ENCODE measurements at places on chromosomes 16 and 17.

DNA sequence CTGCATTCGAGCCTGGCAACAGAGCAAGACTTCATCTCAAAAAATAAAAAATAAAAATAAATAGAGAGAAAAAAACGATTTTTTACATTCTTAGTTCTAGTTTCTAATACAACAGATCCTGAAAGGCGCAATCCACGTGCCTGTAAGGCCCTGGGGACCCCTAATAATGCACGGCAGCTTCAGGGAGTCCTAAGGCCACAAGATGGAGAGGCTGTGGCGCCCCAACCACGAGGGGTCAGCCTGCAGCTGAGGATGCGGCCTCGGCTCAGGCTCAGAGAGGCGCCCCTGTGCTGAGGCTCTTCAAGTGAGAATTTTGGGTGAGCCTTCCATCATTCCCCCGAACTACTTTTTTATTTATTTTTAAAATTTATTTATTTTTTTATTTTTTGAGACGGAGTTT lies 10.9 kb downstream of the P4HB start:
- DNase-seq = no peak

GRCh38 chr17:49977463-49978389 lies 8.7 kb downstream of the DLX4 start:
- DNase-seq = no peak

DNA sequence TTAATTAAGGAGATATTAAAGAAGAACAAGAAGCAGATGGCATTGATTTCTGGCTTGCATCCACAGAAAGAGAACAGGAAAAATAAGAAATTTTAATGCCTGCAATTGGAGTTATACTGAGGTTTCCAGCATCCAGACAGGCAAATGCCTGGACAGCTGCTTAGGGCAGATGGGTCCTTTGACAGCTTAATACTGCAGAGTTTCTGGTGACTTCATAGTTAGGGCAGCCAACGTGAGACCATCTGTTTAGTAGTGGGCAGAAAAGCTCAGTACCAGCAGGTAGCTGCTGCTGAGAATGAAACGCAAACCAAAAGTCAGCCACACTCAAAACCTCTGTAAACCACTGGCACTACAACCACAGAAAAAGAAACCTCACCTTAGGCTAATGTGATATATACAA lies 109.8 kb downstream of the CDK5R1 start:
- peak; percentile 6 for DNase-seq

DNA sequence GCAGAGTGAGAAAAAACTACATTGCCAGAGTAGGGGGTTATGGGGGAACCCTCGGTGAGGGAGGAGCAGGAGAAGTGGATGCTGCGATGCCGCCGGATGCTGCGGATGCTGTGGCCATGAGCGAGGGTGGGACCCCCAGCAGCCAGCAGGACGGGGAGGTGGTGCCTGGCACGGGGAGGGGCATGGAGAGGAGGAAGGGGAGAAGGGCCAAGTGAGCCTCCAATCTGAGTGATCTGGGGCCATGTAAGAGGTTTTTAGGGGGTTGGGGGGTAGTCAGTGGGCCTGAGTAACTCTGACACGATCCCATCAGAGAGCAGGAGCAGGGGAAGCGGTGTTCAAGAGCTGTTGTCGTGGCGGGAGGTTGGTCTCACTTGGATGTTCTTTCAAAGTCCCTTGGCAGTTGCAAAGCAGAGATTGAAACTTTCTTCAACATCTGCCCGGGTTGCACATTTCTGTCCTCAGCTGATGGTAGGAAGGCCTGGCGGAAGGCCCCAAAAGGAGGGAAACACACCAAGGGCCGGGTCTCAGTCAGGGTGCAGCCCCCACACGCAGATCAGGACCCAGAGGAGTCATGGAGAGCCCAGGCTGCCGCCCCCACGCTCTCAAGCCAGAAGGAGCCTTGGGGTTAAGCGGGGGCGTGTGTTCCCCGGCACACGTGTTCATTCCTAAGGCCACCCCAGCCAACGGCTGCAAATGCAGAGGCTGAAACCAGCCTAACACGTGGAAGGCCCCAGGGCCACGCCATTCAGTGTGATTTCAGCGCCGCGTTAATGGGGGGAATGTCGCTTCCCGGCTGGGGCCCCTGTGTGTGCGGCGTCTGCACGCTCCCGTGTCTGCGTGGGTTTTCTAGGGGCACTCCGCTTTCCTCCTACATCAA lies 81.7 kb downstream of the ZDHHC7 start:
- peak; percentile 70 for DNase-seq

GRCh38 chr16:58853854-58854791 lies 120.0 kb upstream of the GOT2 start:
- no peak for DNase-seq

DNA sequence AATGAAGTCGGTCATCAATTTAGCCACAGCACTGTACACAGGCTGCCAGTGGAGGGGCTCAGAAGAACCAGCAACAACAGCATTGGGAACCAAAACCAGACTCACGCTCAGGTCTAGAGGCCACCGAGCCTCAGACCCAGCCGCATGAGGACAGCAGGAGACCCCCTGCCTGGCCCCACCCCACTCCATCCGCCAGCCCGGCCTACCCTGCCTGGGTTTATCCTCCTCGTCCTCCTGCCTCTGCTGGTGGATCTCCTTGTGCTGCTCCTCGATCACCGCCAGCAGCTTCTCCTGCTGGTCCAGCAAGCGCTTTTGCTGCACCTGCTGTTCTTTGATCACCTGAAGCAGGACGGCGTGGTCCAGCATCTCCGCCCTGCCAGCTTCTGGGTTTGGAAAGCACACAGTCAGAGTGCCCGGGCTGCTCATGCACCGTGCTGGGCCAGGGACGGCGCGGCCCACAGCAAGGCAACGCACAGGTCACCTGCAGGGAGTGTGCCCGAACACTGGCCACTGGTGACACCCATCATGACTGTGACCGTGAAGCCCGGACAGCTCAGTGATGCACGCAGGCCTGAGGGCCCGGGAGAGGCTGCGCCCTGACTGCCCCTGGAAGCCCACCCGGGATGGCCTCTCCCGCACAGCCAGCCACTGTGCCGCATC lies 7.7 kb downstream of the NDUFAF8 start:
- no peak for DNase-seq

DNA sequence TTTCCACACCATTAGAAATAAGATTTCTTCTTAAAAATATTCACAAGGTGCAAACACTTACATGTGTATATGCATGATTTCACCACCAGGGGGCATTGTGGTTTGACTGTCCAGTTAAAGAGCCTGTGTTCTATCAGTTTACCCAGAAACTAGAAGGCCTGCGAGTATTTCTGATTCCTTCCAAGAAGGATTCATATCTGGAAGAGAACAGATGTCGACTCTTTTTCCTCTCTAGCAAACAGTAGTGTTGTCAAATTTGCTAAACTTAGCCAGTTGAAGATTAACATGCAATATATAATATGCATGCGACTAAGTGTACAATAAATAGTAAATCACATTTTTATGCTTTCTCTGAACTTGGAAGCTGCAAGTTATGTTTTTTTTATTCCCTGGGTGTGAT lies 404.1 kb downstream of the WWOX start:
- peak; percentile 70 for DNase-seq

GRCh38 chr17:37823996-37824395 lies 79.1 kb upstream of the HNF1B start:
- no peak for DNase-seq

GRCh38 chr17:41943492-41943891 lies 13.1 kb downstream of the ODAD4 start:
- no peak for DNase-seq

DNA sequence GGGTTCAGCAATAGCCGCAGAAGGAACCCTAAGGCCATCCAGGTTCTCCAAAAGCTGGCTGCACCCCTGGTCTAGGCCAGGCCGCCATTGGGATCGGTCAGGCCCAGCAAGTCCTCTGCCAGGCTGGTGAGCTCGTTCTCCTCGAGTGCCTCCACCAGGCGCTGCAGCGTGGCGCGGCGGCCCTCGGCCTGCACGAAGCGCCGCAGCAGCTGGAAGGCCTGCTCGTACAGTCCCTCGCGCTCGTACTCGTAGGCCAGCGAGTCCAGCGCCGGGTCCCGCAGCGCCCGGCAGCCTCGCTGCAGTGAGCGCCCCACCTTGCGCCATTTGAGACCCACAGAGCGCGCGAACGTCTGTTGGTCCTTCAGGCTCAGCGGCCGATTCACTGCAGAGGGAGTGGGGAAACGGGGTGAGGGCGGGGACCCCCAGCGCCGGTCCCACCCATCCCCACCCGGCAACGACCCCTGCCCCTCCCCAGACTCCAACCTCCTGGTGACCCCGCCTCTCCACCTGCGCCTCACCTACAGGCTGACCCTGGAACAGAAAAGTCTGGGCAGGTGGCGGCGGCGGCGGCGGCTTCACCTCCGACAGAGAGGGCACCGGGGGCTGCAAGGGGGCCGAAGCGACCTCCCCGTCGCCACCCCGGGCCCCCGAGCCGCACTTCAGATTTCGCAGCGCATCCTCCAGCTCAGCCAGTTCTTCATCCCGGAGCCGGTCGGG lies 3.9 kb upstream of the B3GNT9 start:
- no peak for DNase-seq

DNA sequence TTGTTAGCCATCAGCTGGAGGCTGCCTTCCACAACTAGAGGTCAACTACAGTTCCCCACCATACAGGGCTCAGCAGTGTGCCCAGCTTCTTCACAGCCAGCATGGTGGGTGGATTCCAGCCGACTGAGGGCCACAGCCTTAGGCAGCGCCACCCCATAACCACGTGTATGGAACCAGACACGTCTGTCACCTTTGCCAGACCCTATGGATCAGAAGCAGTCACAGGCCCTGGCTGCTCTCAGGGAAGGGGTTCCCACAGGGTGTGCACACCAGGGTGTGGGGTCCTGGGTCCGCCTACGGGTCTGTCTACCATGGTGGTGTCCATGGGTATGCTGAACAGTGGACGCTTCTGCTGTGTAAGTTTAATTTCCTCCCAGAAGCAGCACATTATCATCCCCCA lies 265.0 kb upstream of the FOXF1 start:
- DNase-seq = no peak

DNA sequence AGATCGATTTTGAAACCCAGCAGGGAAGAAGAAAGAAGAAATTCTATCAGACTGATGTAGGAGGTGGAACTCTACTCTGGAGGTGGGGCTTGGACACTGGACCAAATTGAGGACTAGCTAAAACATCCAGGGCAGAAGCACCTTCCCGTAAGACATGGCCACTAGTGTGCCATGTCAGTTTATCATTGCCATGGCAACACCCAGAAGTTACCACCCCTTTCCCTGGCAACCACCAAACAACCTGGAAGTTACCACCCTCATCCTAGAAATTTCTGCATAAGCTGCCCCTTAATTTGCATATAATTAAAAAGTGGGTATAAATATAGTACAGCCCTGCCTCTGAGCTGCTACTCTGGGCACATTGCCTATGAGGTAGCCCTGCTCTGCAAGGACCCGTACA lies 66.7 kb downstream of the NACA2 start:
- no peak for DNase-seq

DNA sequence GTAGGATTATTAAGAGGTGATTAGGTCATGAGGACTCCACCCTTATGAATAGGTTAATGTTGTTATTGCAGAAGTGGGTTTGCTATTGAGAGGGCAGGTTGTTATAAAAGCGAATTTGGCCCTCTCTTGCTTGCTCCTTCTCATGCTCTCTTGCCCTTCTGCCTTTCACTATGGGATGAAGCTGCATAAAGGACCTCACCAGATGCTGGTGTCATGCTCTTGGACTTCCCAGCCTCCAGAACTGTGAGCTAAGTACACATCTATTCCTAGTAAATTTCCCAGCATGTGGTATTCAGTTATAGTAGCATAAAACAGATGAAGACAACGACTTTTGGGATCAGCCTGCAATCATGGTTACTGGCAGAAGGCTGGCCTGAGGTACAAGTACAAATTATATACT lies 41.4 kb upstream of the FBXO47 start:
- no peak for DNase-seq

GRCh38 chr17:39569126-39569525 lies 38.6 kb downstream of the NEUROD2 start:
- no peak for DNase-seq

DNA sequence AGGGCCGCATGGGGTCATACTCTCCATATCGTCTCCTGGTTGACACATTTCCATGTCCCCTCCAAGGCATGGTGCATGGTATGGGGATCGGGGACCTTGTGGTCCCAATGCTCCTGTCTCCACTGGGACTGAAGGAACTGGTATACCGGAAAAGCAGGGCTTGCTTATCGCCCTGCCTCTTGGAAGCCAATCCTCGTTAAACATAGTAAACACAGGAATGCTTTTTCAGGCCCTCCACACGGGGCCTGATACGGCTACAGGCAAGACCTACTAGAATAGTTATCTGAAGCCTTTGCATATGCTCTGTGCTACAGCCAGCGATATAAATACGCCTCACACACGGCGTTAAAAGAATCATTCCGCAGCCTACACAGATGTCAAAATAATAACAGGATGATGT lies 159.5 kb downstream of the SHISA9 start:
- no peak for DNase-seq

DNA sequence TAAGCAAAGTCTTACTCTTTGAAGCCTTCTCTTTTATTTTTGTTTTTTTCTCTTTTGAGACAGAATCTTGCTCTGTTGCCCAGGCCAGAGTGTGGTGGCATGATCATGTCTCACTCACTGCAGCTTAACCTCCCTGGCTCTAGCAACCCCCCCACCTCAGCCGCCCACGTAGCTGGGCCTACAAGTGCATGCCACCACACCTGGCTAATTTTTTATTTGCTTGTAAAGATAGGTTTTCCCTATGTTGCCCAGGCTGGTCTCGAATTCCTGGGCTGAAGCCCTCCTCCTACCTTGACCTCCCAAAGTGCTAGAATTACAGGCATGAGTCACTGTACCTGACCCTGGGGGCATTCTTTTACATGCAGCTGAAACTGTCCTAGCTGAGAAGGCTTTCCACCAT lies 154.7 kb downstream of the PRKCB start:
- no peak for DNase-seq

DNA sequence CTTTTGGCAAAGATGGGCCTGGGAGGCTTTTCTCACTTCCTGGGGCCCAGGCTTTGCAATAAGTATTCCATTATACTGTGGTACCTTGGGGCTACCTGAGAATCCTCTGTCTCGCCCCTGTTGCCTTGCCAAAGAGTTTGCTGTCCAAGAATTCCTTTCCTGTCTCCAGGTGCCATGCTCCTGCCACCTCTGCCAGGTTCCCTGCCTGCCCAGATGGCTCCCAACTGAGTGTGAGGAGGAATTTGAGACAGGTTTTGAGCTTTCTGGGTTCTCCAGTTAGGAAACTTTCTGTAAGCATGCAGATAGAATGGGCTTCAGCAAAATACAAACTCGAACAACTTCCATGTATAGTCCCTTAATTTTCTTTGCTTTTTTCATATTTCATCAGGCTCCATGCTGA lies 5.8 kb downstream of the MAPT start:
- no peak for DNase-seq

- DNase-seq = no peak
These were observed 88.6 kb upstream of the BRD7 start for GRCh38 chr16:50457423-50457822.

Data from fibroblast of mammary gland (primary cell).